T-helper 17 cell (primary cell): ENCODE measurements at places on chromosomes 7 and 10.

- no peak for DNase-seq
Measured at GRCh38 chr10:63744060-63744941, 223.1 kb downstream of the REEP3 start.

GRCh38 chr10:69682955-69683474 lies 53.0 kb downstream of the FAM241B start:
- DNase-seq = no peak

GRCh38 chr10:33390046-33390445 lies 55.6 kb upstream of the NRP1 start:
- no peak for DNase-seq

DNA sequence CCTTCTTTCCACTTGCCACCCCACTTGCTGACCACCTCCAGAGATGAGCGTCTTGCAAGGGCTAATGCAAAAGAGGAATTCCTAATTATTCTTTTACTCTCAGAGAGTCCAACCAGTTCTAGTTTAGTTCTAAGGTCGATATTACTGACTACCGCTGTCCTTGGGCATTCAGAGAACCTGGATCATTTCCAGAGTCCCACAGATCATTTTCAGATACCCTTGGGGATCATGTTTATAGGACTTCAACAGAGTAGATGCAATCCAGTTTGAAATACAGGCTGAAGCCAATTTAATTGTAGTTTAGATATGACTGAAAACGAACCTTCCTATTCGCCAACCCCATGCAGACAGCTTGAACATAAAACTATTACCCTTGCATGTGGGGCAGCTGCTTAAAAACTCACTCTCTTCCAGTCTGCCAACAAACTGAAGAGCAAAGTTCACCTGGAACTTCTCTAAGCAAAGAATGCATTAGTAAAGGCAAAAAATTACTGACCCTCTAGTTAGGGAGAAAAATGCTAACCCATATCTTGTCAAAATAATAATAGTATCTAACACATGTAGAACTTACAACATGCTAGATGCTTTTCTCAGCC lies 22.4 kb downstream of the CFAP69 start:
- no peak for DNase-seq

GRCh38 chr7:130293521-130293920 lies 560 bp downstream of the CPA4 start:
- DNase-seq = no peak

DNA sequence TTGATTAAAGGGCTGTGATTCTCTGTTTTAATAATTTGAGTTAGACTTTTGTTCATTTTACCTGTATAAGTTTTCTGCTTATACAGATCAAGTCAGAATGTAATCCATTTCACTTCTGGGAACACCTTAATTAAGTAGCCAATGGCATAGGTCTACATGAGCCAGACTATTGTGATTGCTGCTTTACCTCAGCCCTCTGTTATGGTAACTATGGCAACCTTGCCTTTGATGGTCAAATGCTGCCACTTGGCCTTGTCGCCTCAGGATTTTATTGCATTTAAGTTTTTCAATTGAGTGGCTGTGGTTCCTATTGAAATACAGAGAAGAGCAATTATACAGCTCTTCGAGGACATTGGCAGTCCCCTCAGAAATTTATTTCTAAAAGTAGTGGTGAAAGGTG lies 64.3 kb upstream of the TMEM106B start:
- DNase-seq = no peak

DNA sequence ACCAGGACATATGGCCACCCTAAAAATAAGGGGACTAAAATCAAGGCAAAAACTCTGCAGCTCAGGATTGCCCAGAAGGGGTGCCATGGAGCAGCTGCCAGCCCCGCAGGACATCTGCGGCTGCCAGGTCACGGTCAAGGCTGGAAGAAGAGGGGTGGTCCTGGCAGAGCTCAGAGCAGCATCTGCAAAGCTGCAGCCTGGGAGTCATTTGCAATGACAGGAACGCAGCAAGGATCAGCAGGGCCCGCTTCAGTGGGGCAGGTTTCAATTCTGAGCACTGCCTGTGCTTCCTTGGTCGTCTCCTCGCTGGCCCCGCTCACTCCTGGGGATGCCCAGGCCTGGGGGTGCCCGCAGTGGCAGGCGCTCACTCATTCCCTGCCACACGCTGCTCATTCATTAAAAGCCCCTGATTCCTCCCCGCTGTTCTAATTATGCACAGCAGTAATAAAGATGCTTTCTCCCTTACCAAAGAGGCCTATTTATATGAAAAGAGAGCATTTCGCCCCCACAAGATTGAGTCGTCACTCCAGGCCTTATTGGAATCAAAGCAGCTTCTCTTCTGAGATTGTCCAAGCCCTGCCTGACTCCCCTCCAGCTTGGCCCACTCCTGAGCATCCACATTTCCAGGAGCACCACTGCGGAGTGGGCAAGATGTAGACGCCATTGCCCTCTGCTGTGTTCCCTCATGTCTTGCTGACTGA lies 4.6 kb downstream of the HSPA12A start:
- no peak for DNase-seq

DNA sequence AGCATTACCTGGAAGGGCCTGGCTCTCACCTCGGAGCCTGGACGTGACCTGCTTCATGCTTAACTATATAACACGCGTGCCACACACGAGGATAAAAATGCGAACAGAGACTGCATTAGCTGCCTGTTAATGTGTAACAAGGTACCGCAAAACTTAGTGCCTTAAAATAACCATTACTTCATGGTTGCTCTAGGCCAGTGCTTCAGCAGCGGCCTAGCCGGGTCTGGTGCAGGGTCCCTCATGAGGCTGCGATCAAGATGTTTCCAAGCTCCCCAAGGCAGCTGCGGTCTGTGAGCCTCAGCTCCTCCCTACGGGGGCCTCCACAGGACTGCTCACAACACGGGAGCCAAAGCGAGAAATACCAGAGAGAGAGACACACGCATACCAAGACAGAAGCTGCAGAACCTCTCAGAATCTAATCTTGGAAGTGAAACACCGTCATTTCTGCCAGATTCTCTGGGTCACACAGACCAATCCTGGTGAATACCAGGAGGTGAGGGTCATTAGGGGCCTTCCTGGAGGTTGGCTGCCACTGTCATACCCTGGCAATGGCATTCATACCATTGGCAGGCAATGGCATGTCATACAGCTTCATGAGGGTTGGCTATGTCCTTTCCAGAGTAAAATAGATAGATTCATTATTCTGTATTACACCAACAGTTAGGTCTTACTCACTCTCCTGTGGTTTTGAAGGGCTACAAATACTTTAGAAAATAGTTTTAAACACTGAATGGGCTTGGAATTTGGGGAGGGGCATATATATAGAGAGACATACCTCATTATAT lies 94.5 kb downstream of the HIPK2 start:
- DNase-seq = no peak

DNA sequence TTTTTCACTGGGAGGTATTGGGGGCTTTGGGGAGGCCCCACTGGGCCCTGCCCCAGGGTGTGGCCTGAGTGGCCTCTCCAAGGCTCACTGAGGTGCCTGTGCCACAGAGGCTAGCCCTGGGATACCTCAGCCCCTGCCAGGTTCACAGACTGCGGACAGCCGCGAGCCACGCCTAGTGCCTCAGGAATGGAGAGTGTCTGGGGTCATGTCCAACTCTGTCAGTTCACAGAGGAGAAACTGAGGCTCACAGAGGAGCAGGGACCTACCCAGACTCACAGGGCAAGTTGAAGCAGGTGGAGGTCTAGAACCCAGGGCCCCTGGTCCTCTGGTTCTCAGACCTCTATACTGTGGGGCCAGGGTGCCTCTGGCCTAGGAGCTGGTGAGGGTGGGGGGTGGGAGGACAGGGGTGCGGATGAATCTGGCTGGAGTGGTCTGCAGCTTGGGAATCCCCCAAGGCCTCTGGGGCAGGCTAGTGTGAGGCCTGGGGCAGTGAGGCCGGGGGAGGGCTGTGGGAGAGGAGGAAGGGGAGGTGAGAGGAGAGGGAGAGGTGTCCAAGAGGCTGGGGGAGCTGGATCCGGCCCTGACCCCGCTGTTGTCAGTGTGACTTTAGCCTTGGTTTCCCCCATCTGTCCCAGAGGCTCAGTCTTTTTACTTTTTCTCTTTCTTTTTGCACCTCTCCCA lies 20.0 kb downstream of the NEURL1 start:
- no peak for DNase-seq

- DNase-seq = no peak
Measured at GRCh38 chr7:36396150-36396549, 6.5 kb downstream of the ANLN start.

DNA sequence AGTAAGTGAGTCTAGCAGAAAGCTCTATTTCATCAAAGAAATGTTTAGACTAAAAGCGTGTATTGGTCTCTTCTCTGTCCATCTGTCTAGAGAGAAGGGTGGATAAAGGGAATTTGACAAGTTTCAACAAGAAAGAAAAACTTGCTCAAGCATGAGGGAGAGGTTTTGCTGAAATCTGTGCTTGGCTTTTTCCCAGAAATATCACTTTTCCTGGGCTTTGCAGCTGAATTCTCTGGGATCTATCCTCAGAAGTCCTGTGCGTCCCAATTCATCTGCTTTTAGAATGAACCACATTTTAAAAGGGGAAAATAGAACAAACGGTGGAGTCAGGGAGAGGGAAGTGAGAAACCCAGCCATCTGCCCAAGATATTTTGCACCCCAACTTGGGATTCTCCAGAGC lies 59.6 kb upstream of the CELF2 start:
- no peak for DNase-seq

DNA sequence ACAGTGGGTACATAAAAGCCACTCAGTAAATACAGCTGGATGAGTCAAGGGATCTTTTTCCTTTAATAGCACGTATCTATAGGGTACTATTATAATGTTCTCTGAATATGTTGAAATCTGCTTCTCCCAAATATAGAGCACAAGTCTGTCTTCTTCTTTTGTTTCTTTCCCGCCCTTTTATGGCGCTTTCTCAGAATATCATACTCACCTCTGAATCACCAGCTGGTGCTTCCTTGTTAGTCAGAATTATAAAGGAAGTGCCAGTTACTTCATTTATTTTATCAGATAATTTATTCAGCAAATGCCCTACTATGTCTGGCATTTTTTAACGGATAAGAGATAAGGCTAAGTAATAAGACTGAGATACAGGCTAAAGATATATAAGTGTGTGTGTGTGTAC lies 772.9 kb downstream of the SORCS3 start:
- no peak for DNase-seq

- DNase-seq = no peak
Measured at GRCh38 chr10:20091698-20092097, 275.5 kb downstream of the PLXDC2 start.

- no peak for DNase-seq
Measured at GRCh38 chr10:34670081-34670480, 145.0 kb downstream of the PARD3 start.

GRCh38 chr7:157904866-157905570 lies 568.2 kb downstream of the DNAJB6 start:
- no peak for DNase-seq

- no peak for DNase-seq
Measured at GRCh38 chr10:64067009-64067606, 545.9 kb downstream of the REEP3 start.

GRCh38 chr10:110576220-110576619 lies 8.7 kb downstream of the SMC3 start:
- no peak for DNase-seq

GRCh38 chr7:146067880-146068279 lies 48.7 kb upstream of the CNTNAP2 start:
- DNase-seq = no peak

GRCh38 chr10:128571745-128572144 lies 445.5 kb upstream of the MKI67 start:
- no peak for DNase-seq

GRCh38 chr7:108234281-108234680 lies 104.1 kb upstream of the LAMB4 start:
- no peak for DNase-seq

GRCh38 chr10:48651839-48652238 lies 32.8 kb upstream of the WDFY4 start:
- no peak for DNase-seq

- DNase-seq = no peak
Measured at GRCh38 chr7:144142187-144142586, 19.2 kb downstream of the OR2A14 start.

- no peak for DNase-seq
Measured at GRCh38 chr10:101055411-101055810, 6.4 kb upstream of the KAZALD1 start.

DNA sequence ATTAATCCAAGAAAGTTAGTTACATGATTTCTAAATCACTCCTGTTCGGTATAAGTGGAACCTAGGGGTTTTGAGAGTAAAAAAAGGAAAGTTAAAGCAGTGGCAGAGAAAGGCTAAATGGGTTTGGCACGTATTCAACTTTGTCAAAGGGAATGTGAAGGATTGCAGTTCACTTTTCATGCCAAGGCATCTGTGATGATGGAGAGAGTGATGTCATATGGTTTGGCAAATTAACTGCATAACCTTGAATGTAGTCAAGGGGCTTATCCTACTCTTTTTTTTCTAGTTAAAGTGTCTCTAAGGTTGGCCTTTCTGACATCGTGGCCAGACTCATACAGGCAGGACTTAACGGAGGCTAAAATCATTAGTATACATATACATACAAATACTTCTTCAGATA lies 277.8 kb downstream of the EXOC4 start:
- DNase-seq = no peak

- no peak for DNase-seq
Measured at GRCh38 chr10:93334181-93334580, 148.0 kb downstream of the MYOF start.

GRCh38 chr7:30594048-30594539 lies 584 bp upstream of the GARS1 start:
- no peak for DNase-seq

DNA sequence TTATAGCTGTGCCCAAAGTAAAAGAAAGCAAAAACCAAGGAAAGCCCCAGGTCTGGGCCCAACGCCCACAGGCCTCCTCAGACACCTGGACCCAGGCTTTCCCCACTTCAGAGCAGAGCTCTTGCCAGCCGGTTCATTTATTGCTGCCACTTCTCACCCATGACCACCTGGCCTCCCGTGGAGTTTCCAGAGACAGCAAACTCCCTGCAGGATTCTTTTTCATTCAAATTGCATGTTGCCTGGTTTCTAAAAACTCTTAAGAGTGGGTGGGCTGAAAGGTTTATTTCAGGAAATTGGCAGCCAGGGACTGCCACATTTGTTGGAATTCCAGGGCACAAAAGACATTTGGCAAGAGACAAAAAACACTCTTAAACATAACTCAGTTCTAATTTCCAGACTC lies 4.7 kb downstream of the VOPP1 start:
- no peak for DNase-seq

GRCh38 chr7:140521421-140521820 lies 42.1 kb upstream of the MKRN1 start:
- no peak for DNase-seq
